Aorta (tissue), 5 donors: ENCODE measurements at places on chromosomes 7 and 10. TPM values are rescaled to one million over a fixed set of nuclear protein-coding genes. Genes with fewer than 3 reads are reported as not detected.
A peak's percentile ranks its signal among the peaks of the same experiment; 100 is the strongest.

Gene NUTM2E
- not detected for total RNA-seq

Gene PAX4
- not detected for total RNA-seq

Gene INMT
- 131 TPM for total RNA-seq

Gene RASA4B
- 44.1 TPM for total RNA-seq

DNA sequence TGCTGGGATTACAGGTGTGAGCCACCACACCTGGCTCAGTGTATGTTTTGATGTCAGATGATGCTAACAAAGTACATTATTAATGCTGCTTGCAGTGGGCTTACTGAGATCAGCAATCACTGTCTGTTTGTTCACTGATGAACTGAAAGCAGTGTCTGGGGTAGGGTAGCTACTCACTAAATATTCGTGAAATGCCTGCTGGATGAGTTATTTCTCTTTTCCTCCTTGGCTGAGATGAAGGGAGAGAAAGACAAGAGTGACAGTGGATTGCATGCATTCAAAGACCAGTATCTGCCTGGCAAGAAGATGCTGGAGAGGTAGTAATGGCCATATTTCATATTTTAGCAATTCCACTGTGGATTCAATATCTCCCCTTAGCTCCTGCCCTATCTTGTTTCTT is 32.3 kb downstream of the FAM107B start:
- no peaks in the 10 kb centered on the region for H3K4me1 ChIP-seq
- no peak for DNase-seq
- H3K27ac ChIP-seq: no peak overlapping the region
- H3K27me3 ChIP-seq: no peaks in the 10 kb centered on the region
- H3K36me3 ChIP-seq: no peaks in the 10 kb centered on the region

GRCh38 chr7:94567396-94567795 is 57.8 kb downstream of the CASD1 start:
- no peaks in the 10 kb centered on the region for H3K36me3 ChIP-seq
- H3K27me3 ChIP-seq: no peaks in the 10 kb centered on the region
- no peak overlapping the region for H3K27ac ChIP-seq
- no peak overlapping the region for H3K4me3 ChIP-seq

- no peaks in the 10 kb centered on the region for H3K36me3 ChIP-seq
- no peak for DNase-seq
- H3K27me3 ChIP-seq: no peaks in the 10 kb centered on the region
- no peaks in the 10 kb centered on the region for H3K4me1 ChIP-seq
- H3K27ac ChIP-seq: no peak overlapping the region
Measured at GRCh38 chr7:146655928-146656797, 539.6 kb downstream of the CNTNAP2 start.

DNA sequence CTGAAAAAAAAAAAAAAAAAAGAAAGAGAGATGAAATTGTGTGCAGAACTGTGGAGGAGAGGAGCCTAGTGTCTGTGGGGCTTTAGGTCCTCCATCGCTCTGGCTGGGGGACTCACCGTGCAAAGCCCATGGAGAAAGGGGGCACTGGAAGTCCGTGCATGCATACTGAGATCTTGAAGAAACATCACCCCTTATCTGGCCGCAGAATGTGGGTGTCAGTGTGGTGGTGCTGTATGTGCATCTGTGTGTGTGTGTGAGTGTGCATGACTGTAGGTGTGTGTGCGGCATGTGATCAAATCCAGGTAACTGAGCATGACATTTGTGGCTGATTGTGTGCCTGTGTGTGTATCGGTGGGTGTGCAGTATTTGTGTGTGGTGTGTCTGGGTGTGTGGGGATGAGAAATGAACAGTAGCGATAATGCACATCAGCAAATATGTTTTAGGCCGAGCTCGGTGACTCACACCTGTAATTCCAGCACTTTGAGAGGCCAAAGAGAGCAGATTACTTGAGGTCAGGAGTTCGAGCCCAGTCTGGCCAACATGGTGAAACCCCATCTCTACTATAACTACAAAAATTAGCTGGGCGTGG is 8.8 kb upstream of the CLDN3 start:
- DNase-seq: peak; percentile 31
- H3K27ac ChIP-seq: no peak overlapping the region
- no peaks in the 10 kb centered on the region for H3K36me3 ChIP-seq
- H3K27me3 ChIP-seq: no peaks in the 10 kb centered on the region
- H3K4me1 ChIP-seq: no peaks in the 10 kb centered on the region

GRCh38 chr7:100604976-100605911 is 3.1 kb downstream of the PCOLCE start:
- H3K36me3 ChIP-seq: no peaks in the 10 kb centered on the region
- peak; percentile 72 for DNase-seq
- H3K4me3 ChIP-seq: peak overlapping the region; percentile 51
- H3K27ac ChIP-seq: no peak overlapping the region

Gene NRG3
- total RNA-seq: 0.87 TPM

- no peak overlapping the region for H3K4me3 ChIP-seq
- no peaks in the 10 kb centered on the region for H3K4me1 ChIP-seq
- H3K27ac ChIP-seq: no peak overlapping the region
Measured at GRCh38 chr10:110502851-110503301, 5.2 kb downstream of the DUSP5 start.

Gene PDZD7
- 1.1 TPM for total RNA-seq

Gene CBLL1
- 20.4 TPM for total RNA-seq

Gene NPC1L1
- 0.39 TPM for total RNA-seq

- H3K27ac ChIP-seq: no peak overlapping the region
- no peaks in the 10 kb centered on the region for H3K36me3 ChIP-seq
- no peak for DNase-seq
- H3K4me3 ChIP-seq: no peak overlapping the region
- no peaks in the 10 kb centered on the region for H3K27me3 ChIP-seq
Measured at GRCh38 chr10:106284802-106285587, 879.5 kb downstream of the SORCS1 start.

Gene FAM221A
- total RNA-seq: 8.5 TPM

Gene LEP
- 0.97 TPM for total RNA-seq

GRCh38 chr10:79020015-79020491 is 48.7 kb upstream of the ZMIZ1 start:
- DNase-seq: peak; percentile 73
- no peaks in the 10 kb centered on the region for H3K4me1 ChIP-seq
- H3K36me3 ChIP-seq: no peaks in the 10 kb centered on the region
- H3K4me3 ChIP-seq: no peak overlapping the region
- no peaks in the 10 kb centered on the region for H3K27me3 ChIP-seq

Gene EBLN1
- not detected for total RNA-seq

- H3K27ac ChIP-seq: peak overlapping the region; percentile 58
- no peaks in the 10 kb centered on the region for H3K4me1 ChIP-seq
- H3K4me3 ChIP-seq: no peak overlapping the region
- H3K36me3 ChIP-seq: no peaks in the 10 kb centered on the region
Measured at GRCh38 chr7:47621347-47621746, 39.4 kb upstream of the TNS3 start.

Gene TMEM270
- total RNA-seq: not detected

DNA sequence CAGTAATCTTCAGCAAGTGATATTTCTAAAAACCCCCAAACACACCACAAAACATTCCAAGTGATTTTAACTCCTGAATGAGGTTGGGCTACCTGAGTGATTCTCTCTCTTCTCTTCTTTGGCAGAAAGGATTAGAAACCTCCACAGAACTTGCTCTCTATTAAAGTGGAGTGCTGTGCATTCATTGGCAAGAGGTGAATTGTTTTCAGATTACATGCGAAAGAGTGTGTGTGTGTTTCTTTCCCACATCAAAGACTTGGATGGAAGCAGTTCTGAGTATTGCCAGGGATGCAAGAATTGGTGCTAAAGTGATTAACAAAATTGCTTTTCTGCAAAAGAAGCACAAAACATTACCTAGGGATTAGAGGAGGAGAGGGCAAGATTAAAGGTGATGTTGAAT is 13.1 kb upstream of the FBXW4 start:
- no peaks in the 10 kb centered on the region for H3K36me3 ChIP-seq
- no peak for DNase-seq
- H3K27me3 ChIP-seq: no peaks in the 10 kb centered on the region
- H3K4me1 ChIP-seq: no peaks in the 10 kb centered on the region

Gene ZNF804B
- total RNA-seq: not detected
